ENCODE measurements at places on chromosomes 5 and 9.

GRCh38 chr5:59956130-59956783 is 62.7 kb upstream of the PDE4D start:
- DNase-seq = no peak

DNA sequence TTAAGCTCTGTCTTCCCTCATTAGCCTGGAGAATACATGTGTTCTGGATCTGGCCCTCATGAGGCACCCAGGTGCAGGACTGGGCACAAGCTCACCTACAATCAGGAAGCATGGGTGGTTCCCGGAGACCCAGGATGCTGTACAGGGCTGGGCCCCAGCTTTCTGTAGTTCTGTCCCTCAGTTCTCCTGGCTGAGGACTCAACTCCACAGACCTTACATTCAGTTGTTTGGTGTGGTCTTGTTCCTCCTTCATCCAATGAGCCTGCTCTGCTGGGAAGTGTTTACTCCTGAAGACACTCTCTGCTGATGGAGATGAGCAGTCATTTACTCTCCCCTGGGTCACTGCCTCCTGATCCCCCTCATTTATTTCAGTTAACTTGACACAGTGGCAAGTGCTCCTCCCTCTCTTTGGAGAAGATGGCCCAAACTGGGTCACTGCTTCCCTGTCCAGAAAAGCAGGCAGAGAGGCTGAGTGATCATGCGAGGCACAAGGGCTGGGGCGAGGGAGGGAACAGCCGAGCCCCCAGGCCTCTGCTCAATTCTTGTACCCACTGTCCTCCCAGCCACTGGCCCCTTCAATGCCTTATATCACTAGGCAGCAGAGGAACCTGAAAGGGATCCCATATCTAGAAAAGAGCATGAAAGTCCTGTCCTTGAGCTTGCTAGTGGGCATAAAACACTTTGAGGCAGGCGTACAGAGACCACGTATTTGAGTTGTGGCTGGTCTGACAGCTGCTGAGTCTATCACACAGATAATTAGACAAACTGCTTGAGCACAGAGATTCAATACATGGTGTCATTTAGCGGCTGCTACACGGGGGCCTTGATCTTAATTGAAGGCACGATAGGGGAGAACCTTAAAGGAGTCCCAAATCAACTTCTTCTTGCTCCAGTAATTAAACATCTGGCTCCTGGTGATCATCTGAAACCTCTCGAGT is 221.7 kb downstream of the FSTL4 start:
- no peak for DNase-seq

DNA sequence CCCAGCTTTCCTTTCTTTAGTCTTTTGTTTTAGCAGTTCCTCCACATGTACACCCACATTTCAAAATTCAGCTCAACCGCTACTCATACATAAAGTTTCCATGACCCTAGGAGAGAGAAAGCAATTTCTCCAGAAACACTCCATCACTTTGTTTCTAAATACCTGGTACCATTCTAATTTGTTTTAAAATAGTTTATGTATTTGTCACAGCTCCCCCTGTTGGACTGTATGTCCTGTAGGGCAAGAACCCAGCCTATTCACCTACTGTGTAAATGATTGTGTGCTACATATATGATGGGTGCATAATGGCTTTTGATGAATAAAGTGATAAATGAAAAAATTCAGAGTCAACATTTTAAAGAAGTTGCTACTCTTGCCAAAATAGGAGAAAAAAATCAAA is 139.1 kb downstream of the COX7C start:
- no peak for DNase-seq

- no peak for DNase-seq
Observed at GRCh38 chr5:104052558-104053352, 490.2 kb upstream of the NUDT12 start.

- peak; percentile 3 for DNase-seq
Observed at GRCh38 chr5:137822158-137822764, 45.4 kb upstream of the MYOT start.

GRCh38 chr5:168318240-168318639 is 26.8 kb downstream of the WWC1 start:
- DNase-seq = no peak

- no peak for DNase-seq
Observed at GRCh38 chr5:39091940-39092580, 17.9 kb upstream of the RICTOR start.

GRCh38 chr5:157816682-157817386 is 42.1 kb downstream of the CLINT1 start:
- no peak for DNase-seq

DNA sequence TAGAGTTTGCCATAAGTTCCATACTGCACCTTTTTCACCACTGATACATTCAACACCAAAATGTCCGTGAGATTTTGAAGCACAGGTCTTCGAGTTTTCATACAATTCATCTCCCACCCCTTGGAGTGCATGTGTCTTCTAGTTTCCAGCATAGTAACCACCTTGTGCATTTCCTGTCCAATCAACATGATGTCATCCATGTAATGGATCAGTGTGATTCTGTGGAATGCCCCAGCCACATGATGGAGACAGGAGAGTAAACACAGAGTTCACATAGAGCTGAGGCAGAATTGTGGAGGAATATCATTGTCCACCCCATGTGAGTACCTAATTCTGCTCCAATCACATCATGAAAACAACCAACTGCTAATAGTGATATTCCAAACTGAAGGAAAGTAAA is 441.5 kb upstream of the CDH6 start:
- DNase-seq = no peak

DNA sequence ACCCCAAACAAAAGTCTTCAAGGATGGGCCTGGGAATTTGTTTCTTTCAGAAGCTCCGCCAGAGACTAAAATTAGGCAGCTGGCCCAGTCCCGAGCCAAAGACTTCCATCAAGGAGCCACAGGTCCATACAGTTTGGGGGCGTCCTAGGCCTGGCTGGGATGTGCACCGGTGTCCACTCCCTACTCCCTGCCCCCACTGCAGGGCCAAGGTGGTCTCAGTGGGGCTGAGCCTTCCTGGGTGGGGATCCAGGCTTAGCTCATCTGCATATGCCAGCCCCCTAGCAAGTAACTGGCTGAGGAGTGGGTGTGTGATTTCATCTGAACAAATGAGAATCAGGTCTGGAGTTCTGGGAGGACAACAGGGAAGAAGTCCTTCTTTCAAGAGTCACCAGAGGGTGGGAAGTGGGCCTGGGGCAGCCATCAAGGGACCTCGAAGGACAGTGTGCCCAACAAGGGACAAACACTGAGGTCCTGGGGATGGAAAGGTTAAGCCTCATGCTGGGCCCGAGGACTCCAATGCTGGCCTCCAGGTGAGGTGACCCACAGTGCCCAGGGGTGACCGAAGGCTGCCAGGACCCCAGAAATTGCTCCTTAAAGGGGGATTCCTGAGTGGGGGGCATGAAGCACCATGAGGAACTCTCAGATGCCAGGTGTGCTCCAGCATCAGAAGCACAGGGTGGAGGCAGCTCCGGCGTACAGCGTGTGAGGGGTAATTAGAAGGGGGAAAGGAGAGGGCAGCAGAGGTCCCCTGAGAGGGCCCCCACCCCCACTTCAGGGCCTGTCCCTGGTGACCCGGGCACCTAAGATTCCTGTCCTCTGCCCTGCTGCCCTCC is 91.3 kb downstream of the ZNF354C start:
- DNase-seq = no peak

GRCh38 chr9:123739902-123740301 is 190.0 kb downstream of the DENND1A start:
- DNase-seq = no peak

- no peak for DNase-seq
Observed at GRCh38 chr9:134570711-134571325, 70.8 kb upstream of the COL5A1 start.

DNA sequence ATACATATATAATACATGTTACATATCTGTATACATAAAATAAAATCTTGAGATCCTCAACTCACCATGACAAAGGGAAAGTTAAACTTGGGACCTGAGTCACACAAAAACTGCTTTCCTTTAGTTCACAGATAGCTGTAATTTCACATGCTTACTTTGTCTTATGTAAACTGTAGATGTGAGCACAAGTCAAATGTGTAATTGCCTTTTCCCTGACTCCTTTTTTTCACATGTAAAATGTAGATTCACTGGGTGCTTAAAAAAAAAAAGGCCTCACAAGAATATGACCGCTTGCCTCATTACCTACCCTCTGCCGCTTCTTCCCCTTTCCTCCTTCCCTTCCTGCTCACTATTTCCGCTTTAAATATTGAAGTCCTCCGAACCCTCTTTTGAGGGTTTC is 21.9 kb upstream of the FAM169A start:
- no peak for DNase-seq

DNA sequence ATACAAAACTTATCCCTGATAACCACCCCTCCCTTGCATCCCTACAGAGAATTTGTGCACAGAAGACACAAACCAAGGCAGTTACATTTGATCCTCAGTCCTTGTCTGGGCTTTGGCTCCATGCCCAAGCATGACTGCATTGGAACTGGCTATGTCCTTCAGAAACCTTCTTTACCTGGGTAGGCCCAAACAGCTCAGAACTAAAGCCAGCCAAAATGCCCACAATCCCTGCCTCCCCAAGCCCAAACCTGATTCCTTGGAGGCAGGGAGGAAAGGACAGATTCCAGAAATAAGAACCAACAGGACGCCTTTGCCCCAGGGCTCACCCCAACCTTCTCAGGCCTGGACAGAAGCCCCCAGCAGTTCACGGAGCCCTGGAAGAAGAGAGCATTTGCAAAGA is 8.2 kb downstream of the IL17B start:
- no peak for DNase-seq
